ENCODE measurements at places on chromosomes 5 and 9.

GRCh38 chr5:16437977-16438376 lies 27.6 kb downstream of the ZNF622 start:
- DNase-seq = no peak

DNA sequence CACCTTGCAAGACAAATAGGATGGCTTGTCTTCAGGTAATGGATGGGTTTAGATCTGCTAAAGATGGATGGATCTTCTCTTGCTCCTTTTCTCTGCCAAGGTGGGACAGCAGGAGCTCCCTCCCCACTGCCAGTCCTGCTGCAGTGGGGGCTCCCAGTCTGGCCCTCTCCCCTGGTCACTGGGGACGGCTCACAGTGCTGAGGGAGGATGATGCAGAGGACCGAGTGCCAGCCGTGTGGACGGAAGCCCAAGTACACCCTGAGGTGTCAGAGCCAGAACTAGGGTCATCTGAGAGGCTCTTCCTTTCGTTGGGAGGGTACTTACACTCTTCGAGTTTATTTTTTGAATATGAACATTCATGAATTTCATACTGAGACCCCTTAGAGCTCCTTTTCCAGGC lies 5.7 kb downstream of the CCDC69 start:
- DNase-seq = no peak

- no peak for DNase-seq
Observed at GRCh38 chr5:60943624-60944023, 1.2 kb downstream of the ERCC8 start.

GRCh38 chr9:136977223-136977622 lies at the start of gene PTGDS:
Gene PTGDS (plus strand): TSS chr9:136977504. CDS start chr9:136977579, 75 bp downstream.
- no peak for DNase-seq

GRCh38 chr9:135442075-135442474 lies 37.5 kb upstream of the PPP1R26 start:
- DNase-seq = peak; percentile 79

- no peak for DNase-seq
Observed at GRCh38 chr9:120774719-120775118, 18.5 kb downstream of the FBXW2 start.

DNA sequence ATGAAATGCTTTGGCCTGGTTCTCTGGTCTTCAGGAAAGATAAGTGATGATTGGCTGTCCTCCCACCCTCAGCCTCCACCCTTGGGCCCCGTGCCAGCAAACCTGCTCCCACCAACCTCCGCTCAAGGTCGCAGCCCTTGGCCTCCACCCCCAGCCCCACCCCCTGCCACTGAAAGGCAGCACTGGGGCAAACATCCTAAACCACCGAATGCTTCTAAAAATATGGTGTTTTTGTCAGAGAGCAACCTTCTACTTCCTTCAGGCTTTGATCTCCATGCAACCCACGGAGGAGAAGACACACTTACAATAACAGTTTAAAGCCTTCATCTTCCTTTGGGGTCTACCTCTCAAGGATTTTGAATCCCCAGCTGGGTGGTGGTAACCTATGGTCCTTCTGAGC lies 24.0 kb upstream of the TCF7 start:
- DNase-seq = no peak

GRCh38 chr9:87518702-87519335 lies 21.2 kb downstream of the DAPK1 start:
- no peak for DNase-seq

DNA sequence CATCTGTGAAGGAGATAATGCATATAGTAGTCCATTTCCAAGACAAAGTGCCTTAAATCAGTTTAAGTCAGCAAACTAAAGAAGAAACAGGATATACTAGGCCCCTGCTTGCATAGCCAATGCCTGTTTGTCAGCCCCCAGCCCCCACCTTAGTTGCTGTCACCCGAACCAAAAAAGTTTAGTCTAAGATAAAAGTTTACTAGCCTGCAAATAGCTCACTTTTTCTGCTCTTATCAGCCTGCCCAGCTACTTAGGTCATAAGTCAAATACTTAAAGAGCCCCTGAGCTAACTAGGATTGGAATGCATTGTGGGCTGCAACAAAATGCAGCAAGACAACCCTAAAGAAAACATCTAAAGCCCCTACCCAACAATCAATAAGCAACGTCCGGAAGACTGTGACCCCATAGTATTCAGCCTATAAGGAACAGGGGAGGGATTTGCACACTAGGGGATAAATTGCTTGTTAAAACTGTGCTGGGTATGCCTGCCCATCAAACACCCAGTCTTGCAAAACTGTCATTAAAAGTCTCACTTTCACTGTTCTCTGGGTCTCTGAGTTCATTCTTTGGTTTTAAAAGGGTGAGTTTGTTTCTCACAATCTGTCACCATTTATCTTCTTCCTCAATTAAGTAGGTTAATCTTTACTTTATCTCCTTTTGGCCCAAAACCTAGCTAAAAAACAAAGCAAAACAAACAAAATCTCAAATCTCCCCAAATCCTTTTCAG lies 92.4 kb upstream of the CEP78 start:
- no peak for DNase-seq

DNA sequence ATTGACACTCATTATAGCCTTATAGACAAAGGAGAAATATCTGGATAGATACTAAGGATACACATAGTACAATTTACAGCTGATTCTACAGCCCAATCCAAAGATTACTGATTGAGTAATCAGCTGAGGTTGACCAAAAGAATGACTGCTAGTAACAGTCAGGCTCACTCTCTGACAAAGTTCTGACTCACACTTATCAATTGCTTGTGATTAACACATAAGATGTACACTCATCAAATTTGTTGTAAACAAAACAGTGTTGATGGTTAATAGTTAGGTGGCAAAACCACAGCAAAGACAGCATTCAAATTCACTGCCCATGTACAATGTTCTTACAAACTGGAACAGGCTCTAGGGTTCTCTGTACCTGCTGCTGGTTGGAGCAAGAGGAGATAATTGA lies 422.7 kb downstream of the TLE1 start:
- DNase-seq = no peak

DNA sequence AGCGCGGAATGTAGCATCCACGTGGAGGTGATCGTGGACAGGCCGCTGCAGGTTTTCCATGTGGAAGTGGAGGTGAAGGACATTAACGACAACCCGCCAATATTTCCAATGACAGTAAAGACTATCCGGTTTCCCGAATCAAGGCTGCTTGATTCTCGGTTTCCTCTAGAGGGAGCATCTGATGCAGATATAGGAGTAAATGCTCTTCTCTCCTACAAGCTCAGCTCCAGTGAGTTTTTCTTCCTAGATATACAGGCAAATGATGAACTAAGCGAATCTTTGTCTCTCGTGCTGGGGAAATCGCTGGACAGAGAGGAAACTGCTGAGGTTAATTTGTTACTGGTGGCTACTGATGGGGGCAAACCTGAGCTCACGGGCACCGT lies 598 bp downstream of the PCDHA2 start:
- DNase-seq = no peak

DNA sequence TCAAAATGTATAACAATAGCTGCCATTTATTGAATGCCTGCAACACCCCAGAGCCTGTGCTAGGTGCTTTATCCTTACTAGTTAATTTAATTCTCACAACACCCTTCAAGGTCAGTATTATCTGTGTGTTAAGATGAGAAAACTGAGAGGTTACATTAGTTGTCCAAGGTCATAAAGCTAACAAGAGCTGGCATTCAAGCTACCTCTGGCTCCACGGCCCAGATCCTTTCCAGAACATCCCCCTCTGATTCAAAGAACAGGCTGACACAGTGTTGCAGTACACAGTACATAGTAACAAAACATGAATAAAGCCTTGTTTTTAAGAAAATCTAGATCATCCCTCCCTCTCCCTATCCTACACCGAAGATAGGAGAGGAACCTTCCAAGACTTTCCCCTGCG lies 9.4 kb upstream of the FRMPD1 start:
- DNase-seq = no peak

DNA sequence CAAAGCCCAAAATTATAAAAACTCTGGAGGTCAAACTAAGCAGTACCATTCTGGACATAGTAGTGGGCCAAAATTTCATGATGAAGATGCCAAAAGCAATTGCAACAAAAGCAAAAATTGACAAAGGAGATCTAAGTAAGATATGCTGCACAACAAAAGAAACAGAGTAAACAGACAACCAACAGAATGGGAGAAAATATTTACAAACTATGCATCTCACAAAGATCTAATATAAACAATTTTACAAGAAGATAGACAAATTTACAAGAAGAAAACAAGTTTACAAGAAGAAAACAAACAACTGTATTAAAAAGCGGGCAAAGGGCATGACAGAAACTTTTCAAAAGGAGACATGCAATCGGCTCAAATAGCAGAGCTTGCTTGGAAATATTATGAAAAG lies 396.9 kb downstream of the CDH9 start:
- no peak for DNase-seq

GRCh38 chr9:91771027-91771426 lies 179.0 kb downstream of the ROR2 start:
- no peak for DNase-seq

- no peak for DNase-seq
Observed at GRCh38 chr5:181235689-181236366, 7.9 kb downstream of the RACK1 start.

DNA sequence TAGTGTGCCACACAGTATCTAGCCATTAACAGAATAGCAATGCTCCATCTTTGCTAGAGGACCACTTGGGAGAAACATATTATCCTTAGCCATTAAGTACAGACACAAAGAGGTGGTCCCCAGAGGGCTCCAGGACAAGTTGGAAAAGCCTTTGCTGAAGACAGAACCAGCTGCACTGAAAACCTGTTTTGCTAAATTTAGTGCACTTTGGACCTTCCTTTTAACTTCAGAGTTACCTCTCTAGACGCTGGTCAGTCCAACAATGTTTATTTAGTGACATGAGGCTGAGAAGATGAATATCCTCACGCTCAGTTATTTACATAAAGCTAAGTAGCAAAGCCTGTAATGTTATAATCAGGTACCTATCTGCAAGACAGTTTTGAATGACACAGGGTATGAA lies 265.0 kb upstream of the ZNF608 start:
- DNase-seq = no peak

- DNase-seq = no peak
Observed at GRCh38 chr5:91103353-91104061, 279.6 kb downstream of the ARRDC3 start.

GRCh38 chr9:35195683-35196082 lies 33.9 kb downstream of the UNC13B start:
- DNase-seq = no peak

- DNase-seq = no peak
Observed at GRCh38 chr9:126745574-126746411, 59.0 kb upstream of the ZBTB43 start.

DNA sequence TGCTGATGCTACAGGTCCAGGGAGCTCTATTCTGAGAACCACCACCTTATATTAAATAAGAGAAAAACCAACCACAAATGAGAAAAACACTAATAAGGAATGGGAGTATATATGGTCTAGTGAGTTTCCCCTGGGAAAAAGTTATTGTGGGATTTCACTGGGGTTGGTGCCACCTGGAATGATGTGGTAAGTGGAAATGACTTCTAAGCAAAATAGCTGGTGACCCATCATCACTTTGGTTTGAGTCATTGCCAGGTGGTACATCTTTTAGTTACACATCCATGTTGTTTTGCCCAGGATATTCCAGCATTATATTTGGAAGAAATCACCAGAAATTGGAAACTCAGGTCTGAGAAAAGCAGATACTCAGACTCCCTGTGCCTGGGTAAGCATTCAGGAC lies 437.3 kb downstream of the DTWD2 start:
- DNase-seq = no peak

- no peak for DNase-seq
Observed at GRCh38 chr9:91985692-91986091, 35.7 kb upstream of the ROR2 start.

- no peak for DNase-seq
Observed at GRCh38 chr5:62592558-62592957, 13.9 kb downstream of the LRRC70 start.

DNA sequence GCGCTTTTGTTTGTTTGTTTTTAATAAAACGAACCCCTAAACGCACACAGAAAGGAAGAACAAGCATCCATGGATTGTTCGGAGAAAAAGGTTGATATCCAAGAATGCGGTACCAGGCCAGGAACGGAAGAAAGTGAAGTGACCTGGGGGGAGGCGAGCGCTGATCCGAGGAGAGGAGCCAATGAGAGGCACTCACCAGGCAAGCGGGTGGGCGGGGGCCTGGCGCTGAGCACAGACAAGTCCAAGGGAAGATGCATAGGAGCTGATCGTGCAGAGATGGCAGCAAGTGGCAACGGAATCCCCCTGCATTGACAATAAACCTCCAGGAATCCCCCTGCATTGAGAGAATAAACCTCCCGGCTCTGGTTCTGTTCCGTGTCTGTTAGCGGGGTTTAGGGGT lies 8.4 kb downstream of the OBP2B start:
- no peak for DNase-seq

Data from DMS79 treated with DMSO at 0.1 percent for 48 hours (cell line).